ENCODE measurements at places on chromosomes 7 and 10.

DNA sequence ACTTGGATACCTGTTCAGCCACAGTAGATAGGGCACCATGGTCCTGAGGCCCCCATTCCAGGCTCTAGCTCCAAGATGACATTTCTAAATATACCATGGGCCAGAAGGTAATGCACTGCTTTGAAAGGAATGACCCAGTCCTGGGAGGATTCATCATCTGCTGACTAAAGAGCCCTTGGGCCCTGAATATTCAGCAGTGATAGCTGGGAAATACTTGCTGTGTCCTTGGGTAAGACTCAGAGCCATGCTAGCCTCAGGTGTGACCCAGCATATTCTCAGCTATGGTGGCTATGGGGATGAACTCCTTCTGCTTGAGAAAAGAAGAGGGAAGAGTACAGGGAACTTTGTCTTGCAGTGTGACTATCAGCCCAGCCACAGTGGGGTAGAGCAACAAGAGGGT is 21.3 kb upstream of the AGR2 start:
- no peak for DNase-seq

- DNase-seq = no peak
Measured at GRCh38 chr10:22518167-22518724, 172.9 kb downstream of the SPAG6 start.

DNA sequence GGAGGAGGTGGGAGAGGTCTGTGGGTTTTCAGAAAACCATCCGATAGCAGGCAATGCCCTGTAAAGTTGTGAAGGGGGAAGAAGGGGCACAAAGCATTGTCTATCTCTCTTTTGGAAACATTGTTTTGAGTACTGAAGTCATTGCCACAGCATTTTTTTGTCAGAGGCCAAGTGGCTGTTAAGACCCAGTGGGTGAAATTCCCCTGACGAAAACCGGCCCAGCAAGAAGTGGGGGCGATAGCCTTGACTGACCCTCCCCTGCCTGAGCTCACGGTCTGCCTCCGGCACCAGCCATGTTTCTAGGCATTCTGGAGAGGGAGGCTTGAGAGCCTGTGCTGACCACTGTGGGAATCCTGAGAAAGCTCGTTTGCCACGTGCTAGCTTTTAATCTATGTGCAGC is 144.7 kb downstream of the RPS24 start:
- no peak for DNase-seq

- DNase-seq = no peak
Measured at GRCh38 chr7:16564909-16565426, 38.3 kb downstream of the LRRC72 start.

- DNase-seq = peak; percentile 48
Measured at GRCh38 chr7:116426428-116427156, 72.9 kb upstream of the CAV2 start.

GRCh38 chr7:114856625-114857024 is 65.3 kb upstream of the MDFIC start:
- DNase-seq = no peak

GRCh38 chr10:28177944-28178637 is 124.8 kb downstream of the MPP7 start:
- no peak for DNase-seq

GRCh38 chr7:43511029-43511428 is 71.9 kb upstream of the STK17A start:
- no peak for DNase-seq

GRCh38 chr7:46626691-46627310 is 705.7 kb upstream of the IGFBP3 start:
- no peak for DNase-seq

All from epithelial cell of prostate (primary cell).